ENCODE measurements at places on chromosomes 11 and 22.
A peak's percentile ranks its signal among the peaks of the same experiment; 100 is the strongest.

GRCh38 chr22:20095521-20095920 lies 15.5 kb downstream of the DGCR8 start:
- DNase-seq, result no peak

GRCh38 chr22:27130906-27131305 lies 473.5 kb downstream of the MIAT start:
- DNase-seq, result peak; percentile 75

GRCh38 chr22:25898707-25899365 lies 156.8 kb downstream of the MYO18B start:
- no peak for DNase-seq

- no peak for DNase-seq
Measured at GRCh38 chr11:43145653-43146052, 166.1 kb upstream of the API5 start.
